ENCODE measurements at places on chromosomes 12 and 14. TPM values are rescaled to one million over a fixed set of nuclear protein-coding genes. Genes with fewer than 3 reads are reported as not detected.

- no peak for DNase-seq
Observed at GRCh38 chr12:108495054-108495453, 20.0 kb upstream of the FICD start.

Gene AMHR2
- polyA plus RNA-seq = 0.09 TPM

GRCh38 chr14:100670017-100670752 is 56.5 kb upstream of the DLK1 start:
- no peak for DNase-seq

Gene RND1
- 0.38 TPM for polyA plus RNA-seq

Gene EML5
- polyA plus RNA-seq = 1.6 TPM

Gene IL31
- polyA plus RNA-seq = not detected

Gene KRT6C
- polyA plus RNA-seq = not detected

Gene TDRD9
- polyA plus RNA-seq = 0.62 TPM

DNA sequence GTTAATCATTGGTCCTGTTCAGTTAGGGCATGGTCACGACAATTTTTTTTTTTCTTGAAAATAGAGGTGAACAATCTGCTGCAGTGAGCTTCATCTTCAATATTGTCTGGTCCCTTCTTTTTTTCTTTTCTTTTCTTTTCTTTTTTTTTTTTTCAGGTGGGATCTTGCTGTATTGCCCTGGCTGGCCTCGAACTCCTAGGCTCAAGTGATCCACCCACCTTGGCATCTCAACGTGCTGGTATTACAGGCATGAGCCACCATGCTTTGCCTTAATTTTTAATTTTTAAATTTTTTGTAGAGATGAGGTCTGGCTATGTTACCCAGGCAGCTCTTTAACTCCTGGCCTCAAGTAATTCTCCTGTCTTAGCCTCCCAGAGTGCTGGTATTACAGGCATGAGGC is 36.5 kb downstream of the MIPOL1 start:
- no peak for DNase-seq

Gene RPL10L
- 0.25 TPM for polyA plus RNA-seq

- peak; percentile 19 for DNase-seq
Observed at GRCh38 chr12:64752833-64753238, 6.4 kb downstream of the GNS start.

DNA sequence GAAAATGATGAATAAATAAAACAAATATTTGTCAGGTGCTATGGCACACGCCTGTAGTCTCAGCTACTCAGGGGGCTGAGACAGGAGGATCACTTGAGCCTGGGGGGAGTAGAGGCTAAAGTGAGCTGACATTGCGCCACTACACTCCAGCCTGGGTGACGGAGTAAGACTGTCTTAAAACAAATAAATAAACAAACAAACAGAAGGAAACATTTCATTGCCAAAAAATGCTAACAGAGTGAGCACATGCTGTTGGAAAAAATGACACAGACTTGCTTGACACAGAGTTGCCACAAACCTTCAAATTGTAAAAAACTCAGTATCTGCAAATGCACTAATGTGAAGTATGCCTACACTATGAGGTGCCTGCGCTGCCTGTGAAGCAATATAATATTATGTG is 50.8 kb upstream of the AP4S1 start:
- no peak for DNase-seq

Gene GPR84
- 0.15 TPM for polyA plus RNA-seq

DNA sequence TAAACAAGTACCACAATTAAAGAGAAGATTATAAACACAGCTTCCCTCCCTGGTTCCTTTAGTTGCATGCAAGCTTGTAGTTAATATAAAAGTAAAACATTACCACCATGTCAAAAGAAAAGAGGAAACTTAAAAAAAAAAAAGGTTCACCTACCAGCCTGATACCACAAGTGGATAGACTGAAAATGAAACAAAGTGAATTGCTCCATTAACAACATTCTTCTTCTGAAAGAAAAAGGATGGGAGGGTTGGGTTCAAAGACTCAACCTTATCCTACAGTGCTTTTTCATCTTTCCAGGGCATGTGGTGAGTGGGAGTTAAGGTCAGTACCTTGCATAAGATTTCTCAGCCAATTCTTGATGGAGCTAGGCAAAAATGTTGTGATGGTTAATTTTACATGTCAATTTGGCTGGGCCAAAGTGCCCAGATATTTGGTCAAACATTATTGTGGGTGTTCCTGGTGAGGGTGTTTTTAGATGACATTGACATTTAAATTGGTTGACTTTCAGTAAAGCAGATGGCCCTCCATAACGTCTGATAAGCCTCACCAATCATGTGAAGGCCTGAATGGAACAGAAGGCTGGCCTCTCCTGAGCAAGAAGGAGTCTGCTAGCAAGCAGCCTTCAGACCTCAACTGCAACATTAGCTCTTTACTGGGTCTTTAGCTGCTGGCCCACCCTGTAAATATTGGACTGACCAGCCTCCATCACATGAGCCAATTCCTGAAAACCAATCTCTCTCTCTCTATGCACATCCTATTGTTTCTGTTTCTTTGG is 28.8 kb downstream of the VCPKMT start:
- DNase-seq = no peak

Gene CLEC4A
- 1.4 TPM for polyA plus RNA-seq

- no peak for DNase-seq
Observed at GRCh38 chr12:2251526-2252209, 198.9 kb downstream of the CACNA1C start.

GRCh38 chr12:72734581-72734980 is 462.4 kb downstream of the TRHDE start:
- no peak for DNase-seq

DNA sequence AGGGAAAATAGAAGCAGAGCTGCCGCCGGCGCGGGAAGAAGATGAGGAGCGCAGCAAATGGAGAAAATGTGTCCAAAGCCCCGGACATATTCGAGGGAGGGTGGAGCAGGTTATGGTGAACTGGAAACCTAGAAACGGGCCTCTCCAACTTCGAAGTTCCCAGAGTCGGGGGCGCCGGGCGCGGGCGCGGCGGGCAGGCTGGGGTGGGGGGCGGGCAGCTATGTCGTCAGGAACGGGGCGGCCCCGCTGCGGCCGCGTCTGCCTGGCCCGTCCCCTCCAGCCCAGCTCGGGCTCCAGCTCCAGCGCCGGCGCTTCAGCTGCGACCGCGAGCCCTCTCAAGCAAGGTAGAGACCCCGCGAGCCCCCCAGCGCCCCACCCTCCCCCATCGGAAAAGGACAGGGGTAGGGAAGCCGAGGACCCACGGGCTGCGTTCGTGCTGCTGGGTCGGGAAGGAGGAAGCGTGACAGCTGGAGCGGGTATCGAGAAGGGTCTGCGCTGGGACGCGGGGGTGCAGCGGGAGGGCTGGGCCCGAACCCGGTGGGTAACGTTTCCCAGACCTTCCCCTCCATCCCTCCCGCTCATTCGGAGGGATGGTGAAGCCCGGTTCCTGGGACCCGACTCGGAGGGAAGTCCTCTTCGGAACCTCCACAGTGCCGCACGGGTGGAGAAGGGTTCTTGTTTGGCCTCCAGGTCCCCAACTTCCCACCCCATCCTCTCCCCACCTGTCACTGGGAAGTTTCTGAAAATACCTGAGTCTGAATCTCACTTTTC is 1.0 kb downstream of the DGKA start:
- DNase-seq = peak; percentile 17

Gene NPFF
- not detected for polyA plus RNA-seq

Gene KRT8
- polyA plus RNA-seq = 3.2 TPM

DNA sequence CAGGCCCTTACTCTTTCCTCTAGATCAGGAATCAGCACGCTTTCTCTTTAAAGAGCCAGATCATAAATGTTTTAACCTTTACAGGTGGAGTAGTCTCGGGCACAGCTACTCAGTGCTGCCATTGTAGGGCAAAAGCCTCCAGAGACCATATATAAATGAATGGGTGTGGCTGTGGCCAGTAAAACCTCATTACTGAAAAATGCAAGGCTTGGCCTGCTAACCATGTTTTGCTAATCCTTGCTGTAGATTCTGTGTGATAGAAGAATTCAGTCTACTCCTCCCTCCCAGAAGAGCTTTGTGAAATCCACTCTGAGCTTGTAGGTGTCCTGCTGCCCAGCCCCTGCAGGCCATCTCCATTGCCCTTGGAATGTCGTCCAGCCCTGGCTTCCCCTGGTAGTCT is 58.1 kb downstream of the HSP90AA1 start:
- DNase-seq = no peak

- DNase-seq = no peak
Observed at GRCh38 chr12:30296486-30296885, 399.2 kb downstream of the IPO8 start.

Gene LRTM2
- polyA plus RNA-seq = 0.81 TPM

GRCh38 chr12:127355061-127355841 is 911.7 kb upstream of the TMEM132C start:
- DNase-seq = no peak

Gene HVCN1
- 4.7 TPM for polyA plus RNA-seq

Gene CACNA1C
- 3.2 TPM for polyA plus RNA-seq

- no peak for DNase-seq
Observed at GRCh38 chr14:68305738-68306137, 486.2 kb downstream of the RAD51B start.

GRCh38 chr14:55592436-55592835 is 12.4 kb downstream of the KTN1 start:
- DNase-seq = no peak

Gene NTF3
- polyA plus RNA-seq = 2.8 TPM

GRCh38 chr12:76558684-76559399 is 729 bp downstream of the OSBPL8 start:
- DNase-seq = no peak

DNA sequence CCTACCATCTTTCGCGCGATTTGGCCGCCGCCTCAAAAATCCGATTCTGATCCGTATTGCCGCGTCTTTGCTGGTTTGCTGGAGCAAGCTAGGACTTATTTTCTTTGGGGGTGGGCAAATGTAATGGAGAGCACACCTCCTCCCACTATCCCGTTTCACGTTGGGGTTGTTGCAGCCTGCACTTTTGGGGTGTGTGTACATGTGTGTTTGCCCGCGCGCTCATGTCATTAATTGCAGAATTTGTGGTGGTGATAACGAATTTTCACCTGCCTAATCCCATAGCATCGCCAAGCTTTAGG is 657 bp downstream of the METAP2 start:
- DNase-seq = no peak

Gene GNS
- polyA plus RNA-seq = 55.7 TPM

DNA sequence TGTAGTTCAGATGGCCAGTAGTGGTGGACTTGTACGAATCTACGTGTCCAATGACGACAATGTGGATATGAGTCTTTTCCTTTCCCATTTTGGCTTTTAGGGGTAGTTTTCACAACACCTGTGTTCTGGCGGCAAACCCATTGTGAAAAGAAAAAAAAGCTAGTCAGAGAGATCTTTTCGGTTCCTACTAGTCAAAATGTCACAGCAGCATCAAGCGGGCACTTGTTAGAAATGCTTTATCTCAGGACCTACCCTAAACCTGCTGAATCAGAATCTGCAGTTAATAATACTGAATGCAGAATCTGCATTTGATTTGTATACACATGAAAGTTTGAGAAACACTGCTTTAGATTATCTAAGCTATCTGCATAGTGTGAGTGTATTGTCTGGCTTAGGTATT is 18.3 kb downstream of the AEBP2 start:
- DNase-seq = no peak

GRCh38 chr12:53097207-53097563 is 282 bp upstream of the IGFBP6 start:
- no peak for DNase-seq

- no peak for DNase-seq
Observed at GRCh38 chr12:72075401-72075800, 136.8 kb downstream of the TPH2 start.

- DNase-seq = no peak
Observed at GRCh38 chr12:12460935-12461922, 101.4 kb downstream of the DUSP16 start.

- DNase-seq = no peak
Observed at GRCh38 chr14:50978529-50978871, 34.2 kb upstream of the PYGL start.

- DNase-seq = no peak
Observed at GRCh38 chr12:124881123-124881522, 17.5 kb upstream of the SCARB1 start.

DNA sequence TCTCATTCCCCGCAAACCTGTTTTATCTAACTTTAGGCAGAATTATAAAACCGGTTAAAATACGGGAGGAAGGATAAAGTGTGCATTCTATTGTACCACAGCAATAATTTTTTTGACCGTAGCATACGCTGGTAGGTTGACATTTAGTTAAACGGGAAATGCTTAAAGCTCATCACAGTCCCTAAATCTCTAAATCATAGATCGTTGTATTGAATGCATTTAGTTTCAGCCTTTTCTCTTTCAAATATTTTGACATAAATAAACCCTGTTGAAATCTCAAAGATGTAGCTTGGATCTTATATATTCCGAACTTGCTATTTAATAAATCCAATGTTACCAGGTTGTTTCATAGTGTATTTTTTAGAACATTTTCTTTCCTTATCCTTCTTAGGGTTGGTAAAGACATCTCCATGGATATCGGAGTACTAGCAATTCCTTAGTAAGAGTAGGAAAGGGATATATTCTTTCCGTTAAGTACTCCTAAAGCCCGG is 798 bp downstream of the CLEC2B start:
- DNase-seq = no peak

Gene SERPINA5
- not detected for polyA plus RNA-seq

- DNase-seq = no peak
Observed at GRCh38 chr14:75123991-75124390, 2.9 kb downstream of the NEK9 start.

DNA sequence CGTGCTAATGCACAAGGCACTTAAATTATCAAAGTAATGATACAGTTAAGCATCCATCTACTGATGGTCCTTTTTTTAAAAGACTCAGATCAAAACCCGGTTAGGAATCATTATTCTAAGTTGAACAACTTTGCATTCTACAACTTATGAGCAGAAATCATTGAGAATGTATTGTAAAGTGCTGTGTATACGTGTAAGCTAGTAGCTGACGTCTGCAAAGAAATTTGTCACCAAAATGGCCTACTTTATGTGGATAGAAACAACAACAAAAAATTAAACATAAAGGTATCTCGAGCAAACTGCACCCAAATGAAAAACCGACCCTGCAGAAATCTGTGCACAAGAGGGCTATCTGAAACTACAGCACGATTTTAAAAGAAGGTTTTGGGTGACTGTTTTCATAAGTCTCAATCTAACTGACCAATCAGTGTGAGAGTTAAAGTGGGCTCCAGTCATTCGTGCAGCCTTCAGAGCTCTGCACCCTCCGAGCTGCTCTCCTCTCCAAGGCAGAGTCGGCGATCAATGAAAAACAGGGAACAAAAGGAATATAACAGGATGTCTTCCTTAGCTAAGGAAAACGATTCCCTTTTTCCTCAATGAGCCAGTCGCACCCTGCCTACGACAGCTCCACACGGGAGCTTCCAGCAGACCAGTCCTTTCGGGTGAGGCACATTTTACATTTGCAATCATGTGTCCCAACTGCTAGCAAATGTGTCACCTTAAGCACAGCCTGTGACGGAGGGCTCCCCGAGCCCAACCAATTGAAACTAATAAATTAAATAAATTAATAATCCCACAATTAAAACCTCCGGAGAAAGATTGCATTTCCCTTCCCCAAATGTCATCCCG is 200.7 kb upstream of the FOXN3 start:
- DNase-seq = peak; percentile 44

GRCh38 chr12:76890151-76891143 is 11.6 kb upstream of the CSRP2 start:
- DNase-seq = no peak

All from forelimb muscle (tissue), 1 donor.